Neural crest cell (in vitro differentiated cells): ENCODE measurements at places on chromosomes 16 and 17. TPM values are rescaled to one million over a fixed set of nuclear protein-coding genes. Genes with fewer than 3 reads are reported as not detected.
A peak's percentile ranks its signal among the peaks of the same experiment; 100 is the strongest.

- peak; percentile 5 for DNase-seq
These were observed 430.3 kb upstream of the GOT2 start for GRCh38 chr16:59164461-59164860.

DNA sequence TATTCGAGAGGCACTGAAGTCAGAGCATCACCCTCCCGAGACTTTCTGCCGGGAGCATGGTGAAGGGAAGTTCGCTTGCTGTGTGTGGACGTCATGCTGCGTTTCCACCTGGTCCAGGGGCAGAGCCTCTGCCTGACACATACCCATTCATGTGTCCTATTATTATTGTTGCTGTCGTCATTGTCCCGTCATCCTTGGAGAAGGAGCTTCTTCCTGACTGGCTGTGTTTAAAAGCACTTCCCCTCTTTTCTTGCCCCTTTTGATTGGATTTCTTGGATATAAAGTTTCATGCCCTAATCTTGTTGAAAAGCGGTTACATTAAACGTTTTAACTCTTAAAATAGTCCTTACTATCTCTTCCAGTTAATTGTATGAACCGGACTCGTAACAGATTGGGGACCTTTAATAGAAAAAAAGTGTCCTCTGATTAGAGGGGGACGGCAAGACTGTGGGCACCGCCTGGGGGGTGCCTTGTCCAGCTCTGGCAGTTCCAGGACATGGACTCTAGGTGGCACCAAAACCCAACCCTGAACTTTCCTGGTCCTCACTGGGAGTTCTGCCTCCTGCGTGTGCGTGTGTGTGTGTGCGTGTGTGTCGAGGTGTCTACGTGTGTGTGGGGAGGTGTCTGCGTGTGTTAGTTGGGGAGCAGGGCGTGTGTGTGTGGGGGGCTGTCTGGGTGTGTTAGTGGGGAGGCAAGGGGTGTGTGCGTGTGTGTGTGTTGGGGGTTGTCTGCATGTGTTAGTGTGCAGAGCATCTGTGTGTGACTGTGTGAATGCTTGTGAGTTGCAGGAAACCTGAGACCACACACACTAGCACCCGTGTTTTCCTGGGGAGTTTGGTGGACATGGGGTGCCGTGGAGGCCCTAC lies 133.3 kb upstream of the CIBAR2 start:
- DNase-seq, result peak; percentile 72

STX4 gene
- 21.9 and 26.0 TPM in 2 replicates for total RNA-seq

ARHGAP44 gene
- total RNA-seq, result 5.9 and 6.5 TPM in 2 replicates

GIT1 gene
- total RNA-seq, result 89.3 and 96.5 TPM in 2 replicates

- no peak for DNase-seq
These were observed 41.3 kb downstream of the RBBP6 start for GRCh38 chr16:24580665-24581064.

C1QTNF8 gene
- total RNA-seq, result 0.19 and 0.30 TPM in 2 replicates

MYH2 gene
- 0.05 and 0.37 TPM in 2 replicates for total RNA-seq

COL1A1 gene
- 13.3 and 14.8 TPM in 2 replicates for total RNA-seq

GRCh38 chr17:11412654-11413053 lies 171.6 kb downstream of the SHISA6 start:
- DNase-seq, result no peak
